Stimulated activated CD4-positive, alpha-beta T cell treated with anti-CD3 and anti-CD28 coated beads, Interleukin-15, amount 100 ng/mL, for 1 hour (primary cell): ENCODE measurements at places on chromosomes 5 and 9.

GRCh38 chr5:98365126-98365525 is 408.3 kb upstream of the RGMB start:
- no peak for DNase-seq

- DNase-seq: no peak
These were observed 88.7 kb downstream of the RAPGEF1 start for GRCh38 chr9:131651160-131651559.

DNA sequence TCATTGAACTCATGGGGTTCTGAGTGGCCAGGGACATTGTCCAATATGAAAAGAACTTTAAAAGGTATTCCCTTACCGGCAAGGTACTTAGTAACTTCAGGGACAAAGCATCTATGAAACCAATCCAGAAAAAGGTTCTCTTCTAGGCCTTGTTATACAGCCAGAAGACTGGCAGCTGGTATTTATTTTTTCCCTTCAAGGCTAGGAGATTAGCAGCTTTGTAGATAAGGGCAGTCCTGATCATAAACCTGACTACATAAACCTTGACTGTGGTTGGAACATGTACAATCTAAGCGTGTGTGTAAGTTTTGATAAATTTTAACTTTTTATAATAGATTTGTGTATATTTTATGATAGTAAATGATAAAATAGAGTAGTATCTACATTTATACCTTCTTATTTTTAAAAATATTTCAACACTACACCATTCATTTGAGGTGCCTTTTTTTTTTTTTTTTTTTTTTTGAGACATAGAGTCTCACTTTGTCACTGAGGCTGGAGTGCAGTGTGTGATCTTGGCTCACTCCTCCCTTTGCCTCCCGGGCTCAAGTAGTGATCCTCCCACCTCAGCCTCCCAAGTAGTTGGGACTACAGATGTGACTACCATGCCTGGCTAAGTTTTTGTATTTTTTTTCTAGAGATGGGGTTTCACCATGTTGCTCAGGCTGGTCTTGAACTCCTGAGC is 24.5 kb downstream of the RANBP17 start:
- DNase-seq: no peak

- no peak for DNase-seq
These were observed 318.2 kb downstream of the SLCO4C1 start for GRCh38 chr5:101977729-101978345.

DNA sequence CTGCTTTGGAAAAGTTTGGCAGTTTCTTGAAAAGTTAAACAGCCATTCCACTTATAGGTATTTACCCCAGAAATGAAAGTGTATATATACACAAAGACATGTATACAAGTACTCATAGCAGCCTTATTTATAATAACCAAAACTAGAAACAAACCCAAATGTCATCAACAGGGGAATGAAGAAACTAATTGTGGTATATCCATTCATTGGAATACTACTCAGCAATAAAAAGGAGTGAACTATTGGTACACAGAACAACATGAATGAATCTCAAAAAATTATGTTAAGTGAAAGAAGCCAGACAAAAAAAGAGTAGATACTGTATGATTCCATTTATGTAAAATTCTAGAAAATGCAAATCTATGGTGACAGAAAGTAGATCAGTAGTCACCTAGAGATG is 2.7 kb downstream of the MORN5 start:
- no peak for DNase-seq

- DNase-seq: no peak
These were observed 23.4 kb downstream of the ABLIM3 start for GRCh38 chr5:149164731-149165130.

DNA sequence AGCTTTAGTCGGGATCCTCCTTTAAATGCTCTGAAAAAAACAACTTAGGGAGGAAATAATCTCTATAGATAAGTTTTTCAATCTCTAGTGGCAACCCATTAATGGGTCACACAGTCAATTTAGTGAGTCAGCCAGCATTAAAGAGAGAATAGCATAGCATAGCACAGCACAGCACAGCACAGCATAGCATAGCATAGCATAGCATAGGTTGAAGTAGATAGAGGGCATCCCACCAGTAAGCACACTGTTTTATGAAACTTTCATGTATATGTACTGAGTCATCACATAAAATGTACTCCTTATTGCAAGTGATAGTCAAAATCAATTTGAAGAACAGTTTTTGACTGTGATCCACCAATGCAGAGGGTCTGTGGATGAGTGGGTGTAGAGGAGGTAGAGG is 522.9 kb downstream of the CCDC171 start:
- DNase-seq: no peak

DNA sequence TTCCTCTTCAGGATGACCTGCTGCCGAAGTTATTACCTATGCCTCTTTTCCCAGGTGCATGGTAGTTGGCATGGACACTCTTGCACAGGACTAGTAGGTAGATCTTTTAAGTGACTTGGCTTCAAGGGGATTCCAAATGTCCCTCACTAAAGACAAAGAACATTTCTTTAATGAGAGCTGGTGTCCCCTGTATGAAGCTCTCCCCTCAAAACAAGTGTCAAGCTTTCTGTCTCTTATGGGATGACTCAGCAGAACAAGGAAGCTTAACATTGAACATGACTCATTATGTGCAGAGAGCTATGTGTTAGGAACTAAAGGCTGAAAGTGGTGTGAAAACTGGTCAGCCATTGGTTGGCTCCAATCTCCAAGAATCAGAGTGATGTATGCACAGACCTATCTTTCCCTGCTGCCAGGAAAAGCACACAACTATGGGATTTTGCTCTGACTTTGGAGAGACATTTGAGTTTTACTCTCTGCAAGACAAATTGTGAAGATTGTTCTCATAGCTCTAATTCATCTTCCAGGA is 120.5 kb downstream of the PRDM6 start:
- no peak for DNase-seq

GRCh38 chr9:34374339-34374738 is 2.4 kb downstream of the MYORG start:
- no peak for DNase-seq

- DNase-seq: no peak
These were observed 171.3 kb downstream of the CFAP90 start for GRCh38 chr5:7679663-7680062.

DNA sequence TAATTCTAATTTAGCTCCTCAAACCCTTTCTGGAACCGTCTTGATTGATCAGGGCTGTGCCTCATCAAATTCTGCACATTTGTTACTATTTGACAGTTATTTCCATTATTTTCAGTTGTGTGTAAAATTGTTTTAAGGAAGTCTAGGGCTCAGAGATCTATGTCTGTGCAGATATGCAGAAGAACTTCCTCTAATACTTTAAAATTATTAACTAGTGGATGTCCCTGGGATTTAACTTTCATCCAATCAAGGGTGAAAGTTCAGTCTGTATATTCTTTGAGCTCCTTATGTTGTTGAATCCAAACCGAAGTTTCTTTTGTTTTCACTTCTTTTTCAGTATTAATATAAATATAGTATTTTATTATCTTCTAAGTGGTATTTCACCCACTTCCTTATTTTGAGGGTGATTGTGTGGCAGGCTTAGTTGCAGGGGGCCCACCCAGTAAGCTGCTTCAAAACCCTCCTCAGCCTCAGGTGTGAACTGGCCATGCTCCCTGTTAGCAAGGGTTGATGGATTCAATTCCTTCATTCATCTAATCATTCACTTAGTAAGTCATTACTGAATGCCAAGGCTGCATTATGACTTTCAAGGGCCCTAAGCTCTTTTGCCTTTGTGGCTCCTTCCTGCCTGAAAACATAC is 2.1 kb upstream of the CAMLG start:
- DNase-seq: no peak

DNA sequence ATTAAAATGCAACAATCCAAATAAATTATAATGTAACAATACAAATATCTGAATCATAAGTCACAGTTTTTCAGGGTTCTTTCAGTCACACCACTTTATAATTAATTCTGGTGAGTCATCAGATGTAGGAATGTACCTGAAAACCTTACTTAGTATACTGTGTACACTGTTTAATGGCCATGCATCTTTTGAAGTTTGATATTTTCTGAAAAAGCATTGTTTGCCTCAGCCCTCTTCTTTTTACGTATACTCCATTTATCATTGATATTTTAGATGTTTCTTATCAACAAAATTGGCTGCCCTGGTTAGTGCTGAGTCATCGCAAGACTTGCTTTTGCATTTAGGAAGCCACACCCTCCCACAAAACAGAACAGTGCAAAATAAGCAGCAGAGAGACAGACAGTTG is 218.6 kb downstream of the PJA2 start:
- no peak for DNase-seq

- no peak for DNase-seq
These were observed 3.6 kb downstream of the F12 start for GRCh38 chr5:177405805-177406204.

DNA sequence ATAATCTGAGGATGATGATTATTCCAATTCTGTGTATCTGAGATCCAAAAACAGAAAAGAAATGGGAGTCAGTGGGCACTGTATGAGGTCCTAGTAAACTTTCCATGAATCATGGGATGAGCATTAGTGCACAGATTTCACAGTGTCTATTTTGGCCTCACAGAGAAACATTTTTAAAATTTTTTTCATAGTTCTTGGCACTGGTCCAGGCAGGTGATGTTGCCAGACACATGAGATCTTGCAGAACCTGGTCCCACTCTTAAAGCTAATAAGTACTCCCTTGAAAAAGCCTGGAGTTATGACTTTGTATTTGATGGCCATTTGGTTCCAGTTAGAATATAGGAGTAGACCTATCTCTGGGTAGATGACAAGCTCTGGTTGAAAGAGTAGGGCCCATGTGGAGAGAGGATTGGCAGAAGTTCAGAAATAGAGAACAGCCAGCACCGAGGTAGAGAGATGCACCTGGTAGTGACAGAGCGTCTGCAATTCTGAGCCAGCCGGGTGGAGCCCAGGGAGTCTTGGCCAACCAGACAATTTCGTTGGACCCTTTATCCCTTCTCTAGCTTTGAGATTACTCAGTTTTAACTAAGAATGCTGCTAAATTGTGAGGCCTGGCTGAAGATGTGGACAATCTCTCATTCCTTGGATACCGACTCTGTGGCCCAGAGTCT is 6.3 kb upstream of the TNFSF15 start:
- DNase-seq: no peak

- no peak for DNase-seq
These were observed 10.8 kb upstream of the ARSI start for GRCh38 chr5:150313501-150313900.

DNA sequence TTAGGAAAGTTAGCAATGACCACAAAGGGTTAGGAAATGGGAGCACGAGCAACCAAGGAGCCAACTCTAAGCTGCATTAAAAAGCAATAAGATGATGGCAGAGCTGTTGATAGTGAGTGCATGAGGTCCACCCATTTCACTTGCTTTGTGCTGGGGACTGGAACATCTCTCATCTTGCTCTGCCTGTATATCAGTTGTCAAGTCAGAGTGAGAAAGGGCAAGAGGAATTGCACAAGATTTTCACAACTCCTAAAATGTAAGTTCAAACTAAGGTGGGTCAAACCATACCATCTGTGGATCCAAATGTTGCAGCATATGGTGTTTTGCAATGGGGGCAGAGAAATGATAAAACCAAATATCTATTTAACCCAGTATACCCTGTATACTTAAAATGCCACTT is 2.8 kb upstream of the ESM1 start:
- DNase-seq: no peak

- DNase-seq: no peak
These were observed 149.0 kb downstream of the TTC39B start for GRCh38 chr9:15158064-15158463.

DNA sequence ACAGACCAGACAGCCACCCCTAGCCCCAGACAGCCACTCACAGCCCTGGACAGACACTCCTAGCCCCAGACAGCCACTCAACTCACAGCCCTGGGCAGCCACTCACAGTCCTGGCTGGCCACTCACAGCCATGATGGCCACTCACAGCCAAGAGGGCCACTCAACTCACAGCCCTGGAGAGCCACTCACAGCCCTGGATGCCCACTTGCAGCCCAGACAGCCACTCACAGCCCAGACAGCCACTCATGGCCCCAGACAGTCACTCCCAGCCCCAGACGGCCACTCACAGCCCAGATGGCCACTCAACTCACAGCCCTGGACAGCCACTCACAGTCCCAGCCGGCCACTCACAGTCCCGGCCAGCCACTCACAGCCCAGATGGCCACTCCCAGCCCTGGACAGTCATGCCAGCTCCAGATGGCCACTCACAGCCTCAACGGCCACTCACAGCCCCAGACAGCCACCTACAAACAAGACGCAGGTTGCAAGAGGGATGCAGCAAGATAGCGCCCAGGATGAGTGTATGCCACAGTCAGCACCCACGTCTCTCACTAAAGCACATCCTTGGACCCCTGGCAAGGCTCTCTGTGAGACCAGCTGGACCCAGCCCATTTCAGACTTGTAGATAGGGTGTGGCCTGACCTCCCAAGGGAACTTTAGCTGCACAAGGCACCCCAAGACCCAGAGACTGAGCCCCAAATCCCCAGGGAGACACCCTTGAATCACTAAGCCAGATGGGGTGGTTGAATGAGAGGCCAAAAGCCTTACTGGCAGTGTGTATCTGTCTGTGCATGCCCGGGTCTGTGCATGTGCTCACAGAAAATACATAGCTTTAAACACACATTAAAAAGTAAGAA is 22.4 kb downstream of the ZDHHC11B start:
- no peak for DNase-seq

- DNase-seq: no peak
These were observed 30.5 kb upstream of the LPAR1 start for GRCh38 chr9:111068771-111069170.

GRCh38 chr5:90866915-90867731 is 308.5 kb downstream of the ADGRV1 start:
- no peak for DNase-seq

DNA sequence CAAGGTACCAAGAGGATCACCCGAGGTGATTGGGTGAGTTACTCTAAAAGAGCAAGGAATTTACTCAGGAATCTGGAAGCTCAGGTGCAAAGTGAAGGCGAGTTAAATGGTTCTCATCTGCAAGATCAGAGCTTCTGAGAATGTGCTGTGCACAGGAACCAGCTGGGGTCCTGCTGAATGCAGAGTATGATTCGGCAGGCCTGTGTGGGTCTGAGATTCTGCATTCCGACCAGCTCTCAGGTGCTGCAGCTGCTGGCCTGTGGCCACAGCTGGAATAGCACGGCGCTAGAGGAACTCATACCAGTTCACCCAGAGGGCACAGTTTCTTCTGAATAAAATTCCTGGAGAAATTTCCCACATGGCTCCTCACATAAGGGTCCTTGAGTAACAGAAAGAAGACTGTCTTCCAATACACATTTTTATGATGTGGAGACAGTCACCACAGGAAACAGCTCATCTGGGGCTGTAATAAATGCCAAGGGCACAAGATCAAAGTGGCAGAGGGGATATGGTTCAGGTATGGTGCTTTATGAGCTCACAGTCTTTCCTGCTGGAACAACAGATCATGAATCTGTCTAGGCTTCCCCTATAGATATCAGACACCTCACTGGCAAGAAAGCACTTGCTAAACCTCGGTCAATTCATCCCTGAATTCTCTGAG is 83.9 kb downstream of the PTPN3 start:
- no peak for DNase-seq

DNA sequence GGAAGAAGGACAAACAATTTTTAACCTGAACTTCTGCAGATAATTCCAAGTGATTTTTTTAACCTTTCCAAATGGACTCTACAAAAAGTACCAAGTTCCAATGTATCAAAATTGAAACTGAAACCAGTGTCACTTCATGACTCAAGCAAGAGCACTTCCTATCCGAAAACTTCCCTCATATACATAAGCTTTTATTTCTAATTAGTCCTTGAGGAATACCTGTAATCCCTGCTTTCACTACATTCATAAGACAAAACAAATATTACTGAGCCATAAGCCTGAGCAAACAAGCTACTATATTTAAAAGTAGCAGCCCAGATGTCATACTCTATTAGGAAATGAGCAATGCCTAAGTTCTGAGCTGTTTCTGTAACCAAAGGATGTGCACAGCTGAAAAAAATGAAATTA is 224.4 kb downstream of the EBF1 start:
- no peak for DNase-seq
